ENCODE measurements at places on chromosomes 11 and 22. TPM values are rescaled to one million over a fixed set of nuclear protein-coding genes. Genes with fewer than 3 reads are reported as not detected.

- DNase-seq, result no peak
Measured at GRCh38 chr11:32259641-32260081, 168.8 kb downstream of the RCN1 start.

DNA sequence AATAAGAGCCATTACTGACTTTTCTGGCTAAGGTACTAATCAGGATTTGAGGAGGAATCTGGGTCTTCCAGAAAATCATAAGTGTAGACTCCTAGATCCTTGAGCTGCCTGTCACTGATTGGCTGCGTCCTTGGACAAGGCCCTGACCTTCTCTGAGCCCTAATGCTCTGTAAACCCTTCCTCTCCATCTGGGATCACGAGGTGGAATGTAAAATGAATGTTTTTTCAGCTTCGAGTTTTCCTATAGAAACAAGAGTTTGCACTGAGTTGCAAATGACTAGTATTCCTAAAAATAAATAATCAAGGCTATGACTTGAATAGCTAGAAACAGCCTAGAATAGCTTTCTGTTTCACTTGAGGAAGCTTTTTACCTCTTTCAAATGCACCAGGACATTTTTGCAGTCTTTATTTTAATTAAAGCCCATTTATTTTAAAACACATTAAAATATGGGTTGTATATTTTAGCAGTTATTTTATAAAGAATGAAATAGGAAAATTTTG, 1.1 kb upstream of the DIXDC1 start:
- DNase-seq, result no peak

DNA sequence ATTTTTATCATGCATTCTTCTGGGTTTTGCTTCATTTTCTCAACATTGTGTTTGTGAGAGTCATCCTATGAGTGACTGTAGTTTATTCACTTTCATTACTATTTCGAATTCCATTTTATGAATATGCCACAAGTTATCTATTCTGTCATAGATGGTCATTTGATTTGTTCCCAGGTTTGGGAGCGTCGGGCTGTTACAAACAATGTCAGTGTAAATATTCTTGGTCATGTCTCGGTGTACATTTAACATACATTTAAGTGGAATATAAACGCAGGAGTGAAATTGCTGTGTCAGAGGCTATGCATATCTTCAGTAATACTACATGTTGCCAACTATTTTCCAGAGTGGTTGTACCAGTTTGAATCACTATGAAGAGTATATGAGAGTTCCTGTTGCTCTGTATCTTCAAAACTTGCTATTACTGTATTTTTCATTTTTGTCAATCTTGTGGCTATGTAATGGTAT, 2.4 kb downstream of the TRIM44 start:
- no peak for DNase-seq

The NAALADL1 gene
- total RNA-seq, result 0.08 TPM

- no peak for DNase-seq
Measured at GRCh38 chr11:131980888-131981668, 610.7 kb downstream of the NTM start.

DNA sequence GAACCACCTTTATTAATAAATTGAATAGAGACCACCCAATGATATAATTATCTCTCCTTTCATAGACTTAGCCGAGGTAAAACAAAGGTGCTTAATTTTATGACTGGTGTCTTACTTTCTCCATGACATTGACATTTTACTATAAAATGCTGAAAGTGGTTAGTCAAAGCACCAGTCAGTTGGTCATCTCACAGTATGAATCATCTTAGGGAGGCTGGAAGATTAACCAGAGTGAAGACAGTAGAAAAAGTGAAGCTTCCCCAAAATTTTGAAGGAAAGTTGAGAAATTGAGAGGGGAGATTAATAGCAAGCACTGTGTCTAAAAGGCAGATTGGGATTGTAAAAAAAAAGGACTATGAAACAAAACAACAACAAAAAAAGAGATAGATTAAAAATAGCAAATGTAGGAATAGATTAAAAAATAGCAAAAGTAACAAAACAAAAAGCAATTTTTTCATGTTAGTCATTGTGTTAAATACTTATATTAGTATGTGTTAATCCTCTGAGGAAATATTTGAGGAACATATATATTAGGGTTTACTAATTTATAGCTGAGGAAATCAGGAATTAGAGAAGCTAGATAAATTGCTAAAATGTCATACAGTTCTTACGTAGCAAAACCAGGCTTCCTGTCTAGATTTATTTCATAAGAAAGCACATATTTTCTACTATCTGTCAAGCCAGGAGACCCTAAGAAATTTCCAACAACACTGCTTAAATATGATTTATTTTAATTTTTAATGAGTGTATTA, 557.3 kb upstream of the ANO5 start:
- DNase-seq, result no peak

DNA sequence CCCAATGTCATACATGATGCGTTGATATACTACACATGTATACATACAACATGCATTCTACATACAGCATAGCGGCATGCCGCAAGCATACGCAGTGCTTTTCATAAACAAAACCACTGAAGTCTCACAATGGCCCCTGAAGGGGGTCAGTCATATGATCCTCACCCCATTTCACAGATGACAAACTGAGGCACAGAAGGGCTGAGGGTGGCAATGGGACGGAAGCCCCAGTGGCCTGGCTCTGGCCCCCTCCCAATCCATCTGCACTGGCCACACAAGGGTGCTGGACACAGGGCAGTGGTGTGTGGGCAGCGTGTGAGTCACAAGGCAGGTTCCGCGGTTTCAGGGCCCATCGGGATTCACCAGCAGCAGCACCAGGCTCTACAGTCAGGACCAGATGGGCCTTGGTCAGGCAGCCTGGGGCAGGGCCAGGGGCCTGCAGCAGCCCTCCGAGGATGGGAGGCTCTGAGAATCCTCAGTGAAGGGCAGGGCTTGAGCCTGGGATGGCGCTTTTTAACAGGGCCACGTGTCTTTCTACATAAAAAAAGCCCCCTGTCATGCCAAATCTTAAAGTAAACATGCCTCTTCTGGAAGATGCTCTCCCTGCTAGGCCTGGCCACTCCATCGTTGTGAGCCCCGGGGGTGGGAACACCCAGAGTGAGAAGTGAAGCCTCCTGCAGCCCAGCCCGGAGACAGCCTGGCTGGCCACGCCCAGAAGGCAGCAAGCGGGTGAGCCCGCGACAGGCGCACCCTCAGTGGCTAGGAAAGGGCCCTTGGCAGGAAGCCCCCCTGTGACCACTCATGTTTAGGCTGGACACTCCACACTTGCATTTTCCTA, 206.5 kb downstream of the CTTN start:
- DNase-seq, result no peak

The RAG2 gene
- total RNA-seq, result not detected

- DNase-seq, result no peak
Measured at GRCh38 chr11:13761716-13762115, 93.2 kb downstream of the FAR1 start.

- no peak for DNase-seq
Measured at GRCh38 chr22:23159291-23159630, 14.0 kb downstream of the RAB36 start.

DNA sequence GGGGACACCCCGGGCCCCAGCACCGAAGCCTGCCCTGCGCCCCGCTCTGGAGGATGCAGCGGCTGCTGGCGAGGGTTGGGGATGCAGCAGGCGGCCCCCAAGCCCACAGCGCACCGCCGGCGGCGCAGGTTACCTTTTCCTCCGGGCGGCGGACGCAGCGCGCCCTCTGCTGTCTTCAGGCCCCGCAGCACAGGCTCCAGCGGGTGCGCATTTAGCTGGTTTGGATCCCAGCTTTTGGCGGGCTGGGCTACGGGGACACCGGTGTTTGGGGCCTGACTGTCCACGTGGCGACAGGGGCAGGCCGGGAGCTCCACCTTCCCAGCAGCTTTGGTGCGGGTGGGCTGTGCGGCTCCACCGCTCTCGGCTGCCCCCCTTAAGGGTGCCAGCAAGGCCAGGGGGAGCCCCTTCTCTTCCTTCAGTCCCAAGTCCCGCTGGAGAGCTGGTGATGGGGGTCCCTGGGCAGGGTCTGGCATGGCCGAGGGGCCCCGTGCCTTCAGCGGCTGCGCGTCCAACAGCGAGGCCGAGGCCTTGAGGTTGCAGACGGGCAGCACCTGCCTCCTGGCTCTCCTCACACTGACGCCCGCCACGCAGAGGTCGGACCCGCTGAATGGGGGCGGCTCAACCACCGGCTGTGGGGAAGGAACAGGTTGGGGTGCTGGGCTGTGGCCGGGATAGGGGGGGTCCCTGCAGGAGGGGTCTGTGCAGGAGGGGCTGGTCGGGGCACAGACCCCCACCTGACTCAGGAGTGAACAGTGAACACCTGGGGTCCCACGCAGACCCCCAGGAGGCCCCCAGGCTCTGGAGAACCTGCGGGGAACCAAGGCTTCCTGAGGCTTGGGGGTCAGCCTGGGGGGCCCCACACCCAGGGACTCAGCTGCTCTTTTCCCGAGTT, 18.0 kb upstream of the IL17REL start:
- DNase-seq, result peak; percentile 81

The RGL4 gene
- total RNA-seq, result not detected

The DCDC1 gene
- 0.37 TPM for total RNA-seq

The CERK gene
- 17.1 TPM for total RNA-seq

The NUP160 gene
- 39.5 TPM for total RNA-seq

DNA sequence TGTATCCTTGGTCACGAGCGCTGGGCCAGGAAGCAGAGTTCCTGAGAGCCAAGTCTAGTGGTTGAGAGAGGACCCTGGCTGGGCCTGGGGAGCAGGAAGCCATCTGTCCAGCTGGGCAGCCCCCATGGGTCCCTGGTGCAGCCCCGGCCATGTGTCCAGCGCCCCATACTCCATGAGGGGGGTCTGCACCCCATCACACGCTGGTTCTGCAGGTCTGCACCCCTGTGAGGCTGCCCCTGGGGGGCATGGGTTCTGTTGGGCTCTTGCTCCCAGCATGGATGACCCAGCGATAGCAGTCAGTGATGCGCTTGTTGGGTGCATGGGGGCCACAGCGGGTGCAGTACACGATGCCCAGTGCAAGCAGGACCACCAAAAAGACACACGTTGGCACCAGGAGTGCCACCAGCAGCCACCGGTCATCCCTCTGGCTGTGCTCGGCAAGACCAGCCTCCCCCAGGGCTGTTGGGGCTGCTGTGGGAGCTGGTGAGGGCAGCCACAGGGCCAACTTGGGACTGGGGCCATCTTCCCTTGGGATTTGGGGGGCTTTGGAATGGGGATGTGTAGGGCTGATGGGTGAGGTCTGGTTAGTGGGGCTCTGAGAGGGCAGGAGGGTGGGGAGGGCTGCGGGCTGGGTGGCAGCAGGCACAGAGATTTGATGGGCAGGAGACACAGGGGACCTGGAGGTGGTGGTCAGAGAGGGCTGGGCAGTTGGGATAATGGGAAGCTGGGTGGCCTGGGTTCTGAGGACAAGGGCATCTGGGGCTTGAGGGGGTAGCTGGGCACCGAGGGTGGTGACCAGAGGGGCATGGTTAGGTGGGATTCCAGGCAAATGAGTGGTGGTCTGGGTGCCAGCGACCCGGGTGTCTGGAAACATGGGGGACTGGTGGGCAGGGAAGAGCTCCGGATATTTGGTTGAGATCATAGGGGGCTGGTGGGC, 2.0 kb downstream of the CD248 start:
- DNase-seq, result no peak

Measured in HT-29 (cell line).